Right cardiac atrium (tissue), 5 donors: ENCODE measurements at places on chromosomes 11 and 22. TPM values are rescaled to one million over a fixed set of nuclear protein-coding genes. Genes with fewer than 3 reads are reported as not detected.
A peak's percentile ranks its signal among the peaks of the same experiment; 100 is the strongest.

- no peak for DNase-seq
Observed at GRCh38 chr11:122754553-122755322, 83.6 kb upstream of the CRTAM start.

DLG2 gene
- 9.4 TPM for total RNA-seq

- no peak for DNase-seq
Observed at GRCh38 chr11:57546869-57547475, 9.6 kb downstream of the SMTNL1 start.

XKR3 gene
- not detected for total RNA-seq

DNA sequence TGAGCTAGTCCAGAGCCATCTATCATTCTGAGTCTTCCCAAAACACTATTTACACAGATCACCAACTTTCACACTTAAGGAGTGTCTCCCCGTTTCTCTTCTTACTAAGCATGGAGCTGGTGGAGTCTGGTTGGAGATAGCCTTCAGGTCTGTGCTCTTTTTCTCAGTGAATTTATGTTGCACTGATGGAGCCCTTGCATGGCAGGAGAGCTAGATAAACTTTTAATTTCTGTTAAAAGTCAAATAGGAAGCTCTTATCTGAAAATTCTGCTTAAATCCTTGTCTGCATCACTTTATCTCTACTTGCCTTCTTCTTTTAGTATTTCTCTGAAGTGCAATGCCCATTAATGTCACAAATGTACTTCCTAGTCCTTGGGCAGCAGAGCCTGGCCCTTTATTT is 63.4 kb downstream of the ST3GAL4 start:
- no peak for DNase-seq

DNA sequence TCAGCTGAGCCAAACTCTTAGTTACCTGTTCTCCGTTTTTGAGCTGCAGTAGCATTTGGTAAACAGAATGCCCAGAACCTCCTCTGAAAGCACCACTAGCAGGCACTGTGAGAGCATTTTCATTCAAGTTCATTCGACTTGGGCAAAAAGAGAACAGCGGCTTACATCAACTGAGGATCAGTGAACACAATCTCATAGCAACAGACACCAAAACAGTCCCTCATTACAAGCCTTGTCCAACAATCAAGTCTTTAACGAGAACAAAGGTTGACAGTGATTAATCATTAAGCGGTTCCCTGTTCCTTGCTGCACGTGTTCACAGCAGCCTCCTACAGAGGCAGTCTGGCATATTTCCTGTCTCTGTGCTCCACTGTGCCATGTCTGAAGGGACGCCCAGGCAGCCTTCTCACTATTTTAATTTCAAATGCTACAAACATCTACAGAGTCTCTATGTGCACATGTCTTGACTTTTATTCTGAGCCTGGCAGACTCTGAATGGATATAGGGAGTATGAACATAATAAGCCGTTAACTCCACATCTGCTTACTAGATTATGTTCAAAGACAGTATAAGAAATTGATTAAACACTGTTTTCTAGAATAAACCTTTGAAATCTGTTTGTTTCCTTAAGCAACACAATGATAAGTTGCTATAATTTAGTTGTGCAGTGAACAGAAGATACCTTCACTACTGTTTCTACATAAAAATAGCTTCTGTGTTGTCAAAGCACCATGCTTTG is 88.3 kb upstream of the MTMR2 start:
- peak; percentile 62 for DNase-seq

- no peak for DNase-seq
Observed at GRCh38 chr11:66845143-66845875, 2.1 kb downstream of the RCE1 start.

- DNase-seq: no peak
Observed at GRCh38 chr11:128942817-128943427, at the start of gene TP53AIP1. TP53AIP1 (minus strand) TSS chr11:128942871; CDS start chr11:128937818, 5,053 bp downstream.

- no peak for DNase-seq
Observed at GRCh38 chr11:119042927-119043326, 12.2 kb upstream of the SLC37A4 start.

- DNase-seq: no peak
Observed at GRCh38 chr11:10328314-10329098, 23.6 kb downstream of the ADM start.

- DNase-seq: no peak
Observed at GRCh38 chr11:122270535-122270934, 154.5 kb upstream of the BLID start.

- no peak for DNase-seq
Observed at GRCh38 chr11:45538939-45539338, 126.5 kb downstream of the CHST1 start.

APOL1 gene
- total RNA-seq: 14.0 TPM

DNA sequence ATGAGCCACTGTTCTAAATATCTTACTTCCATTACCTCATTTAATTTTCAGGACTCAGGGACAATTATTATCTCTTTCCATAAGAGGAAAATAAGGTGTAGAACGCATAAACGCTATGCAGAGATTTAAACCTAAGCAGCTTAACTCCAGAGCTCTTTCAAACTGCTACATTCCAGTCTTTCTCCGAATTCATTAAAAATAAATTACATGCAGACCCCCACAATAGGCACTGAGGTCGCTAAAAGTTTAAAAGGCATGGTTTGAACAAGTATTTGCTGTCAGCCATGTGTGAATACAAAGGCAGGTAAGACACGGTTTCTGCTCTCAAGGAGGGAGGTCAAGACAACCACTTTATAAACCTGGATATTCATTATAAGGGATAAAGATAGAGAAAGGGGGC is 983 bp downstream of the NARS2 start:
- no peak for DNase-seq

JAML gene
- total RNA-seq: 8.0 TPM

DNA sequence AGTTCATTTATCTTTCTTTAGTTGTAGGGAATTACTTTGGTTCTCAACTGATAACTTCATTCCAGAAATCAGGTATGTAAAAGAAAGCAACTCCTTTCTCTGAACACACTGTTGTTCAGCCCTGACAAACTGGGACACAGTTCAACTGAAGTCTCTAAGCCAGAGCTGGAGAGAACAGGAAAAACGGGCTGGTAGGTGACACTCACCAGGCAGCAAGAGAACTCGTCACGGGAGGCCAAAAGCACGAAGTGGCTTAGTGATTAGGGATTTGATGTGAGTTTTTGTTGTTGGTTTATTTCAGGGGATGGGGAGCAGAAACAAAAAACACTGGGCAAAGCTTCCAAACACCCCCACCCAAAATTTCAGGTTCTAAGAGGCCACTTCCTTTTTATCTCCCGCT is 54.1 kb downstream of the MYH9 start:
- DNase-seq: no peak

GRCh38 chr22:26168939-26169314 is 335 bp upstream of the SEZ6L start:
- DNase-seq: peak; percentile 54

DNA sequence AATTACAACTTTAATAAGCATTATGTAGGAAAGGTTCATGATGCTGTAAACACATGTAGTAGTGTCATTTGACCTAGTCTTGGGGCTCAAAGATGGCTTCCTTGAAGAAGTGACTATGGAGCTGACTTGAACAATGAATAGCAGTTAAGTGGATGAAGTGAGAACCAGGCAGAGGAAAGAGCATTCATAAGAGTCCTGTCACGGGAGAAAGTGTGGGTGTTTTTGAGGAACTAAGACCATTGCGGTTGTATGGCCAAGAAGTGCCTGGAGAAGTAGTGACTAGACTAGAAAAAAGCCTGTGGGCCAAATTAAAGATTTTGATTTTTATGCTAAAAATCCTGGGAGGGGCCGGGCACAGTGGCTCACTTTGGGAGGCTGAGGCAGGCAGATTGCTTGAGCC is 7.2 kb upstream of the IL18BP start:
- DNase-seq: no peak

- no peak for DNase-seq
Observed at GRCh38 chr11:78744949-78745348, 170.3 kb upstream of the NARS2 start.

DNA sequence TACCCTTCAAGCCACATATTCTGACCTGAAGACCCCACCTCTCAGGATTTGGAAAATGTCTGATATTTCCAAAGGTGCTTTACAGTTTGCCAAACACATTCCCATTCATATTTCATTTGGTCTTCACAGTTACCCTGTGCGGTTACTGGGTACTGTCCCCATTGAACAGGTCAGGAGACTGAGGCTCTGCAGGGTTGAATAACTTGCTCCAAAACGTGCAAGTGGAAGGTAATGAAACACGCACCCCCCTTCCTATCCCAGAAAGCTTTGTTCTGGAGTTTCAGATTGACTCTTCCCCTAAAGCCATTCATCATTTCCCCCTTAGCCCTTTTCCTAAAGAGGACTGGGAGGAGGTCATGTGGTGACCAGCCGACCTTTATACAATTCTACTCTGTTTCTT is 18.8 kb downstream of the MICAL2 start:
- DNase-seq: no peak

GRCh38 chr11:46278387-46279125 is 1.1 kb downstream of the CREB3L1 start:
- peak; percentile 84 for DNase-seq

- DNase-seq: no peak
Observed at GRCh38 chr22:44825310-44826150, 73.2 kb downstream of the ARHGAP8 start.

DNA sequence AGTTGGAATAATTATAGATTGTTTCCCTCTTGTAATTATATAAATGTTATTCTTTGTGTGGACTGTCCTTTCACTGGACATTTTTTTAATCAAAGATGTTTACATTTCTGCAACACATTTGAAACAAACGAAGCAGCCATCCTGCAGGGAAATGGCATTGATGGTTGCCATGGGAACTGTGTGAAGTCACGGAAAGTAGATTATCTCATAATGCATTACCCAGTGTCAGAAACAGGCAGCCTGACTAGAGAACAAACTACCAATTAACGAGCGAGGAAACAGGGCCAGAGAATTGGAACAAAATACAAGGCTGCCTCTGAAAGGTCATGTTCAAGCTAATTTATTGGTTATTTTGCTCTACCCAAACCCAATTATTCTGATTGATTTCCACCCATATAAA is 96.9 kb upstream of the LARGE1 start:
- no peak for DNase-seq

TMEM191C gene
- 0.68 TPM for total RNA-seq

DNA sequence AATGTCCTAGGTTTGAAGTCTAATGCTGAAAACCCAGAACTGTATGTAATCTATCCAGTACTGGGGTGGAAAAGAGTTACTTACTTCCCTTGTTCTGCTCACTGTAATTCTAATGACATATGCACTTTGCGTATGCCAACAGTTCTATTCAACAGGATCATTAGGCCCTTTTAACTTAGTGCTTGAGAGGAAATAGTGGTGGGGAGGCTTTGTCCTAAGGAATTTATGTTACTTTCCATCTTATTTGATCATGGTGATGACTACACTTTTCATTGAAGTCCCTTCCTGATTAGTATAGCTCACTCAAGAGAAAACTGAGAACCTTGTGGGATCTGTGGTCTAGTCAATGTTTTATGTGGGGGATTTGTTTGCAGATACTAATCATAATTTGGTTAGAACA is 348.2 kb downstream of the GUCY1A2 start:
- DNase-seq: no peak

DNA sequence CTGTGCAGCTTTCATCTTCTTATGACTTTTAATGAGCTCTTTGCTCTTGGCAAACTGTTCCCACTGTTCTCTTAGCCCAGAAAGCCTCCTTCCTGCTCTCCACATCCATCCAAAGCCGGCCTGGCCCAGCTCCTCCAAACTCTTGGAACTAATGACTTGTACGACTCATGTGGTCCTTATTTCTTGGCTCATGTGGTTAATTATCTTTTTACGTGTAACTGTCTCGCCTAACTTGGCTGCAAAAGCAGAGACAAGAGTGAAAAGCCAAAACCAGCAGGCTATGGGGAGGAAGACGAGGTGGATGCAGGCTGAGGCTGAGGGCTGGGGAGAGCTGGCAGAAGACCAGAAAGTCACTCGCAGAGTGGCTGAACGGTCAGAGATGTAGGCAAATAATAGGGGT is 5.5 kb downstream of the CSNK2A3 start:
- peak; percentile 39 for DNase-seq

DNA sequence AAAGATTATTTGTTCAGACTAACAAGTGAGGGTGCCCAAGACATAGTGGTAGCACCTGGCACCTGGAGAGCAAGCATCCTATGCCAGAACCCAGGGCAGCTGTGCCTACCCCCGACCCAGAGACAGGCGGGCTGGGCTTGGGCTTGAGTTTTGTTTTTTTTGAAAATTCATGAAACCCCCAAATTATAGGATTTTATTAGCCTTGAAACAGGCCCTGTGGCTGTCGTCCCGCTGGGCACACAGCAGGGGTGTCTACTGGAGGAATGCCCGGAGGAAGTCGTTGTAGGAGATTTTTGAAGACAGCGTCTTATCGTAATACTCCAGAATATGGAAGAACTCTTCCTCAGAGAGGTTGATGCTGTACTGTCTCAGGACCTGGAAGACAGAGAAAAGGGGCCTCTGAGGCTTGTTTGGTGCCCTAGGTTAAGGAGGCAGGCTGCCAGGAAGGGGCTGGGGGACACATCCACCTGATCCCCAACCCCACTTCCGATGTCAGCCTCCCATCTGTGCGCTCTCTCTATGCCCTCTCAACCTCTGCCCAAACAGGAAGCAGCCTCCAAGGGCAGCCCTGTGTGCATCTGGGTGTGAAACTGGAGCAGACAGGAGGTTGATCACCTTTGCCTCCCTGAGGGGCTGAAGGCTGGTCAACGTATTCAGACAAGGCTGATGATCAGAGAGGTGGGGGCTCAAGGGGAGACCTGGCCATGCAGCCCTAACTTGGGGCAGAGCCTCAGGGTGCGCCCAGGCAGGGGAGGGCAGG is 117.0 kb downstream of the MPPED1 start:
- DNase-seq: no peak

DNA sequence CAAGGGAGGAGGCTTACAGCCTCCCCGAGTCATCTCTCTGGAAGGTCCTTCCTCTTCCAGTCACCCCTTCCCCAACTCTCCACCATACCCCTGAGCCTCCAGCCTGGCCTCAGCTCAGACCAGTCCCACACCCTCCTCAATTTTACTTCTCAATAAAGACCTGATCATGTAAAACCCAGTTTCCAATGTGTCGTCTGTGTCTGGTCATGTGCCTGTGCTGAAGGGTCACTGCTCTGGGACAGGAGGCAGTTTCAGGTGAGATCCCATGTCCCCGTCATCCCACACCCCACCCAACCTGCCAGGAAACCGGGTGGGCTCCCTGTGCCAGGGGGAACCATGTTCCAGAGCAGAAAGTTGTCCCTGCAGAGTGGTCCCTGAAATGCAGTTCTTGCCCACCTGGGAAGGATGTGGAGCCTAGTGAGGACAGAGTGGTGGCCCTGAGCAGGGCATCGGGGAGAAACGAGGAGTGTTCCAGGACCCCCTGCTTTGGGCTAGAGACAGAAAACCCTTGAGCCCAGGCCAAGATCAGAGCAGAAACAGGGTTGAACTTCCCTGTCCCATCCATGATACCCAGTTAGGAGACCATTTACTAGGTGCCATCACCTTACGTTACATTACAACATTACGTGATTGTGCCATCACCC is 19.4 kb downstream of the IGLL5 start:
- no peak for DNase-seq

- DNase-seq: no peak
Observed at GRCh38 chr22:27116312-27117086, 459.1 kb downstream of the MIAT start.

GRCh38 chr11:65491614-65492386 is 7.0 kb upstream of the MALAT1 start:
- DNase-seq: peak; percentile 93

OR4D5 gene
- 0.20 TPM for total RNA-seq

GRCh38 chr22:48541401-48542098 is 1286.1 kb downstream of the BRD1 start:
- DNase-seq: peak; percentile 32
